ENCODE measurements at places on chromosomes 1 and 21.
A peak's percentile ranks its signal among the peaks of the same experiment; 100 is the strongest.

- DNase-seq = no peak
These were observed 8.4 kb downstream of the CFH start for GRCh38 chr1:196660272-196660671.

GRCh38 chr1:16612332-16613172, 812 bp downstream of the NBPF1 start:
- DNase-seq = peak; percentile 73

- DNase-seq = no peak
These were observed 39.2 kb upstream of the POU3F1 start for GRCh38 chr1:38085666-38086330.

GRCh38 chr1:207695891-207696290, 51.0 kb downstream of the CR1L start:
- DNase-seq = no peak

- no peak for DNase-seq
These were observed 3.5 kb downstream of the RYR2 start for GRCh38 chr1:237045278-237046016.

DNA sequence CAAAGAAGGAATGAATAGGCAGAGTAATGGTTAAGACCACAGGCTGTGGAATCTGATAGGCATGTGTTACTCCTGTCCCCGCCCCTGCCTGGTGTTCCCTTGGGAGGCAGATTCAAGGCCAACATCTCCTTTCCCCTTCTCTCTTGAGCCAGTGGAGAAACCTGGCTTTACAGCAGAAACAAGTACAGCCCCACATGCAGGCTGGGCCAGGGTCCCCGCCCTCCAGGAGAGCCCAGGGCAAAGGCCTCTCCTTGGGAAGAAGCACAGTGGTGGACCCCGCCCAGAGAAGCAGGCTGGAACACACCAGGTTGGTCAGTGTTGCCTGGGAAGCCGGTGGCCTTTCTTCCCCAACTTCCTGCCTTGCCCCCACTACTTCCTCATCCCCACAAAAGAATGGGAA, 6.8 kb downstream of the C1orf167 start:
- peak; percentile 30 for DNase-seq

DNA sequence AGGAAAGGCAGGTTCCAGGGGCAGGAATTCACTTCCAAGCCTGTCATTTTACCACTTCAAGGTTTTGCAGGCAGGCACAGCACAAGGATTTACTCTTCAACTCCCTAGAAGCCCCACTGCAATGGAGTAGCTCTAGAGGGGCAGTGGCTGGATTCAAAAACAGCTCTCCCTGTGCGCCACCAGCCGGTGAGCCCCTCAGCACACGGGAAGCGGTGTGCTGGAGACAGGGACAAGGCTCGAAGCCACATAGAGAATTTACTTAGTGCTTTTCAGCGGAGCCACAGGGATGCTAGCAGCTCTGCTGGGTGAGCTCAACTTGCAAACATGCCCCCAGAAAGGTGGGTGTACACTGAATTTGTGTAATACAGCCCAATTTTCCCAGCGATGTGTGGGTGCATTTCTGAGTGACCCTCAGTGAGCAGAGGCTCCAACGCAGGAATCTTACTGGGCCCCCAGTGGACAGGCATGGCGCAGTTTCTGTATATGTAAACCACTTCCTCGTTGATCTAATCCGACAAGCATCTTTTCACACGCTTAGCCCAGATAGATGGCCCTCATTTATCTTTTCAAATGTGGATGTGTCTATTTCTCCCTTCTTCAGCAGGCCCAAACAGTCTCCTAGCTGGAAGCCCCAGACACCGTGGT, 10.9 kb downstream of the VWA5B1 start:
- no peak for DNase-seq

DNA sequence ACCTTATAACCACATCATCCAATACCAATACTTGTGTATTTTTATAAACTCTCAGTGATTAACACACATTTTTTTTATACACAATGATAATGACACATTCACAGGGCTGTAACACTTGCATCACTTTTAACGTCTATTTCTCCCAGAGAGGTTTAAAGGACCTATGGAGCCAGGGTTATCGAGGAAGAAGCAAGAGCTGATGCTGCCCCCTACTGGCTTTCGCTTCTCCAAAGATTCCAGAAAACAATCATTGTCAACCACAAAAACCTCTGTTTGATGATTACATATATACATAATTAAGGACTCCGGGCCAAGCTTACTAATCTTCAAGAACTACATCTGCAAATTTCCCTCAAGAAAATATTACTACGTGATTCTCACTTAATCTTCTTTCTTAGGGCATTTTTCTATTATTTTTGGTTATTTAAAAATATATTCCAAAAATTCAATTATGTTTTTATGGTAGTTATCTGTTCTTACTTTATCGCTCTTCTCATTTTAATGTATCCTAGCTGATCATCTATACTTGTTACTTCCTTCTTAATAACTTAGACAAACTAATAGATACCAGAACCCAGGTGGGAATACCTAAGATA, 214.5 kb downstream of the VAV3 start:
- peak; percentile 74 for DNase-seq

GRCh38 chr1:228403231-228403631, 3.4 kb downstream of the TRIM11 start:
- DNase-seq = no peak

- DNase-seq = peak; percentile 35
These were observed 12.7 kb downstream of the FASLG start for GRCh38 chr1:172671591-172671990.

- DNase-seq = no peak
These were observed 45.4 kb upstream of the DIP2A start for GRCh38 chr21:46413365-46413696.

DNA sequence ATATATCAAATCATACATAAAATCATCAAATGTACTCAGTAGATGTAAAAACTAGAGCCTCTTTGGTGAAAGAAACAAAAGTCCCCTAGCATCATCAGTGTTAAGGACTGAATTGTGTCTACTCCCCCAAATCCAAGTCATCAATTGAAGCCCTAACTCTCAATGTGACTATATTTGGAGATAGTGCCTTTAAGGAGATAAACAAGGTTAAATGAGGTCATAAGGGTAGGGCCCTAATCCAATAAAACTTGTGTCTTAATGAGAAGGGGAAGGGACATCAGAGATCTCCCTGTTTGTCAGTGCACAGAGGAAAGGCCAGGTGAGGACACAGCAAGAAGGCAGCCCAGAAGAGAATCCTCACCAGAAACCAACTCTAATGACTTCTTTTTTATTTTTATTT, 33.5 kb downstream of the USP24 start:
- no peak for DNase-seq

DNA sequence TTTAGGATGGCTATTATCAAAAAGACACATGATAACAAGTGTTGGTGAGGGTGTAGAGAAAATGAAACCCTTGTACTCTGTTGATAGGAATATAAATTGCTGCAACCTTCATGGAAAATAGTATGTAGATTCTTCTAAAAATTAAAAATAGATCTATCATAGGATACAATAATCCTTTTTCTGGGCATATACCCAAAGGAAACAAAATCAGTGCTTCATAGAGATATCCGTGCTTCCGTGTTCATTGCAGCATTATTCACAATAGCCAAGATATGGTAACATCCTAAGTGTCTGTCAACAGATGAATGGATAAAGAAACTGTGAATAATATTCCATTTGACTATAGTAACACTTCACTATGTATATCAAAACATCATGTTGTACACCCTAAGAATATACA, 106.7 kb downstream of the MIS18A start:
- DNase-seq = peak; percentile 37

- no peak for DNase-seq
These were observed 119.4 kb upstream of the CXADR start for GRCh38 chr21:17393413-17393812.

GRCh38 chr1:168665975-168666374, 63.0 kb downstream of the DPT start:
- DNase-seq = no peak

DNA sequence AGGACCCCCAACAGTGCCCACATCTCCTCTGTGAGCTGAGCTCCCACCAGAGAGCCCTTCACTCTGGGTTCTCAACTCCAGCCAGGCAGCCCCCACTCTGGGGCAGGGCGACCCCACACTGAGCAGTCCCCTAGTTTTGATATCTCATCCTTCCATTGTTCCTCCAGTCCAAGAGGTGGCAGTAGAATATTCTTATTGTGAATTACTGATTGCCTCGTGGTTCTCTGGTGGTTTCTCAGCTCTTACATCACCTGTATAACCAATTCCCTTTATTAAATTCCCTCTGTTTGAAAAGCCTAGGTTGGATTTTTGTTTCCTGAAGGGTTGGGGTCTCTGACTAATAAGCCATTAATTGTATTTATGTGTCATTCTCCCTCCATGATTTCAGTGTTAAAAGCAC, 407.5 kb downstream of the SETD4 start:
- DNase-seq = no peak

- DNase-seq = peak; percentile 8
These were observed 5.8 kb downstream of the TOR3A start for GRCh38 chr1:179087665-179088064.

DNA sequence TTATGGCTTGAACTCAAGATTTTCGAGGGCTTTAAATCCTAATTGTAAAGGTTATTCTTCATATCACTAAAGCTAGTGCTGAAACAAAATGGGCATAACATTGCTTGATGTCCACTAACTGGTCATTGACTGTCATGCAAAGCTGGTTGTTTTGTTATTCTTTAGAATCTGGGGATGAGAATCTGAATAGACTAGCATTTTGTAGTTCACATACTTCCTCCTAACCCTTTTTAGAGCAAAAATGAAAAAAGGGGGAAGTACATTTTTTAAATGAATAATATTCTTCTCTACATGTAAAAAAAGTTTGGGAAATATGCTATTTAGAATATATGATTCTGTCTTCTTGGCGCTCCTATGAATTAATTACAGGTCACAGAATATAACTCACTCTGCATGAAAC, 72.2 kb upstream of the HMCN1 start:
- no peak for DNase-seq

DNA sequence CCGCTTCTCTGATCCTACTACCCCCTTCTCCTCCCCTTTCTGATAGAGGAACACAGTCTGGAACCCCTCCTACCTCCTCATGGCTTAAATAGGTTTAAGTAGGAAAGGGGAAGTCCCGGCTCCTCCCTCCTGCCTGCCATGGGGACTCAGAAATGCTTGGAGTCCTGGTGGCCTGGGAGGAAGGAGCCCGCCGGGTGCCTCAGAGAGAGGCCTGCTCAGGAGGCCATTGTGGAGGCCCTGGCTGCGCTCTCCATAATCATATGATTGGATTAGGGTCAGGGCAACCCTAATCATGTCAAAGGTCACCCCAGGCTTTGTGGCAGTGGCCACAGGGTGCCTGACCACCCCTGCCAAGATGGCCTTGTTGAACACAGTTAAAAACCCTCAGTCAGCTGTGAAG, 29.0 kb downstream of the WNT3A start:
- no peak for DNase-seq

DNA sequence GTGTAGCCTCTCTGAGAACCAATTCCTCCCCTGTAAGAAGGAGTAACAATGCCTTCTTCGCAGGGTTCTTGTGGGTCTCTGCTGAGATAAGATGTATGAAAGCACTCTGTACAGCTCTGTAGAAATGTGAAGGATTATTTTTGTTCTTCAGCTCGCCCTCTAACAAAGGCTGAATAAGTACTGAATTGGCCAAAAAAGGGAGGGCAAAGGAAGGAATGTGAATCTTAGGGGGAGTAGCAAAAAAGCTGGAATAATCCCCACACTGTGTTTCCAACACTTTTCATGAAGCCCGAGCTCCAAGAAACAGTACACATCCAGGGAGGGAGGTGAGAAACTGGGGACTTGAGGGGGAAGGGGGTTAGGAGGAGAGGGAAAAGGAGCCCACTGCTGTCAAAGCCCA, 14.0 kb upstream of the SLC41A1 start:
- DNase-seq = no peak

DNA sequence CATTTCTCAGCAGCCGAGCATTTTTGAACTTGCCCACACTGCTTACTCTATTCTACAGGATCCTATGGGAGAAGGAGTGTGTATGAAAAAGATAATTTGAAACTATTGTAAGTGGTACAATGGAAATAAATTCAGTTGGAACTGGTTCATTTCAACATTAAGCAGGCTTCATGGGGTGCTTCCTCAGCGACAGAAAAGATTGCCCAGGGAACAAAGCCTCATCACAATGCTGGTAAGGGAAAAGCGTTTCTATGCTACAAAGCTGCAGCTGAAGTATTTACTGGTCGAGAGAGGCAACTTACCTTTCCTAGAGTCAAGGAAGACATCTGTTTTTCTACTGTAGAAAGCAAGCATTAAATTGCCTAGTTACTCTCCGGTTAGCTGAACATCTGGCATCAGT, 568.2 kb upstream of the ZP4 start:
- no peak for DNase-seq

GRCh38 chr1:228190182-228190581, 17.7 kb upstream of the OBSCN start:
- no peak for DNase-seq

DNA sequence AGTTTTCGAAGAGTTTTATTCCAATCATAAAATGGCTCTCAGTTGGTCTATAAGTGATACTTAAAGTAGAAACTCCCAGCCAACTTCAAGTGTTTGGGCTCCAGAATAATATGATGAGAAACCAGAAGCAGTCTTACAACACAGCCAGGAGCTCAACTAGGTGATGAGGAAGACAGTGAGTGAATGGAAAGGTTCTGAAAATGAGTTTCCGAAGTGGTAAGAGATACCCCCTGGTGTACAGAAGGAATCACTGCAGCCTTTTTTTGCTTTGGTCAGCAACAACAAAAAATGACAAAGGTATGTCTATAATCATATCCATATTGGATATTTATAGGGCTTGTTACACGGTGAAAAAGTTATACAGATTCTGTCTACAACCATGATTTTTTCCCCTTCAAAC, 16.5 kb downstream of the KRTAP19-1 start:
- DNase-seq = peak; percentile 9

GRCh38 chr1:197180252-197180878, 33.9 kb upstream of the ASPM start:
- DNase-seq = peak; percentile 75

GRCh38 chr1:245419461-245419978, 264.7 kb downstream of the KIF26B start:
- DNase-seq = no peak

DNA sequence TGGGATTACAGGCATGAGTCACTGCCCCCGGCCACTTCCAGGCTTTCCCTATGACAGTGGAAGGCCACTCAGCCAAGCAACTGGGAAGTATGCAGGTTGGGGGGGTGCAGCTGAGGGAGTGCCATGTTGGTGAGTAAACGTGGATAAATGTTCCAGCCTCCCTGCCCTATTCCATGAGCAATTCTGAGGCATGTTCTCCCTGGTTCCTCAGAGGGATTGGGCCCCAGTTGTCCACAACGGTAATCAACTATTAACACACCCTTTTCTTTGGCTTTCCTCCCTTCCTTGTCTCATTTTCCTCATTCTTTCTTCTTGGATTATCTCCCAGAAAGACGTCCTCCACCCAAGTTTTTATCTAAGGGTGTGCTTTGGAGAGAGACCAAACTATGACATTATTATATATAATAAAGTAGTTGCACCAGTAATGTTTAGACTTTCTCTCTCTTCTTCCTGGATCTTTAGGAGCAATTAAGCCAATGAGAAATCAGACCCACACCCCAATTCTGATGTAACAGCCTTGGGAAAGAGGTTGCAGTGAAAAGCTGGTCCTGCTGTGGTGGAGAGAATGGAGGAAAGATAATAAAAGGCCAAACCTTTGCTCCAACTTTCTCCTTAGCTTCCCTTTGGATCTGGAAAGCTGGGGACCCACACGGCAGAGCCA, 6.8 kb upstream of the SLAMF9 start:
- peak; percentile 94 for DNase-seq

- DNase-seq = no peak
These were observed 25.4 kb downstream of the SYT6 start for GRCh38 chr1:114128293-114128692.

GRCh38 chr1:209825591-209826434, 2.0 kb upstream of the UTP25 start:
- DNase-seq = no peak

All from fibroblast of skin of back (primary cell).